Left ventricle myocardium superior (tissue), 1 donor: ENCODE measurements at places on chromosomes 11 and 22. TPM values are rescaled to one million over a fixed set of nuclear protein-coding genes. Genes with fewer than 3 reads are reported as not detected.

The OR52I2 gene
- not detected for total RNA-seq

The QSER1 gene
- total RNA-seq, result 16.5 TPM

The MS4A8 gene
- not detected for total RNA-seq

The SUSD2 gene
- 3.3 TPM for total RNA-seq

The TPBGL gene
- total RNA-seq, result not detected

The OR5B3 gene
- total RNA-seq, result not detected

The RASSF10 gene
- total RNA-seq, result 0.42 TPM

The ANKK1 gene
- 0.10 TPM for total RNA-seq

The LAYN gene
- total RNA-seq, result 3.8 TPM

The SLC29A2 gene
- total RNA-seq, result 22.6 TPM

The PANX3 gene
- not detected for total RNA-seq

GRCh38 chr11:86138958-86139357 lies 70.1 kb upstream of the PICALM start:
- DNase-seq, result no peak

DNA sequence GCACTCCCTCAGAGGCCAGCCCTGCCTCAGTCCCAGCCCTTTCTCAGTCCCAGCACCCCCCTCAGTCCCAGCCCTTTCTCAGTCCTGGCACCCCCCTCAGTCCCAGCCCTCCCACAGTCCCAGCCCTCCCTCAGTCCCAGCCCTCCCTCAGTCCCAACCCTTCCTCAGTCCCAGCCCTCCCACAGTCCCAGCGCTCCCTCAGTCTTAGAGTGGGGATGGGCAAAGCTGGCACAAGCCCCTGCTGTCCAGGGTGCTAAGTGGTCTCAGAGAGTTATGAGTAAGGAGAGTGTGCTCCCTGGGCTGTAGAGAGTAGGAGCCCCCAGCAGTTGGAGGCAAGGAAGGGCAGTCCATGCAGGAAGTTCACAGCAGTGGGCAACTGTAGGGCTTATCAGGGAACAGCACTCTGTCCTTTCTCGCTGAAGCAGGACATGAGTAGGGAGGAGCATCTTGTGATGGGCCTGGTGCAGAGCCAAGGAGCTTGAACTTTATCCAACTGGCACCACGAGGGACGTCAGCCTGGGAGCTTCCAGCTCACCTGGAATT lies 51.4 kb upstream of the CRYBB3 start:
- DNase-seq, result no peak

DNA sequence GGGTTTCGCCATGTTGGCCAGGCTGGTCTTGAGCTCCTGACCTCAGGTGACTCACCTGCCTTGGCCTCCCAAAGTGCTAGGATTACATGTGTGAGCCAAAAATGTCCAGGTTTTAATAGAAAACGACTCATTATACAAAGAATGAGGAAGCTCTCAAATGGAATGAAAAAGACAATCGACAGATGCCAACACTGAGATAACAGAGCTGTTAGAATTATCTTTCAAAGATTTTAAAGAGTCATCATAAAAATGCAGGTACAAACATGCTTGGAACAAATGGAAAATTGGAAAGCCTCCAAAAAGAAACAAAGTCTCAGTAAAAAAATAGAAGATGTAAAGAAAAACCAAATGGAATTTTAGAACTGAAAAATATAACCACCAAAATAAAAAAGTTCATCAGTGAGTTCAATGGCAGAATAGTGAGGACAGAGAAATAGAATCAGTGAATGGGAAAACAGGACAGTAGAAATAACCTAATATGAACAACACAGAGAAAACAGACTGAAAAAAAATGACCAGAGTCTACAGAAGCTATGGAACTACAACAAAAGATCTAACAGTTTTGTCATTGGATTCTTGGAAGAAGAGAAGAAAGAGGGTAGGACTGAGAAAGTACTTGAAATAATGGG lies 10.9 kb downstream of the GAB2 start:
- no peak for DNase-seq

DNA sequence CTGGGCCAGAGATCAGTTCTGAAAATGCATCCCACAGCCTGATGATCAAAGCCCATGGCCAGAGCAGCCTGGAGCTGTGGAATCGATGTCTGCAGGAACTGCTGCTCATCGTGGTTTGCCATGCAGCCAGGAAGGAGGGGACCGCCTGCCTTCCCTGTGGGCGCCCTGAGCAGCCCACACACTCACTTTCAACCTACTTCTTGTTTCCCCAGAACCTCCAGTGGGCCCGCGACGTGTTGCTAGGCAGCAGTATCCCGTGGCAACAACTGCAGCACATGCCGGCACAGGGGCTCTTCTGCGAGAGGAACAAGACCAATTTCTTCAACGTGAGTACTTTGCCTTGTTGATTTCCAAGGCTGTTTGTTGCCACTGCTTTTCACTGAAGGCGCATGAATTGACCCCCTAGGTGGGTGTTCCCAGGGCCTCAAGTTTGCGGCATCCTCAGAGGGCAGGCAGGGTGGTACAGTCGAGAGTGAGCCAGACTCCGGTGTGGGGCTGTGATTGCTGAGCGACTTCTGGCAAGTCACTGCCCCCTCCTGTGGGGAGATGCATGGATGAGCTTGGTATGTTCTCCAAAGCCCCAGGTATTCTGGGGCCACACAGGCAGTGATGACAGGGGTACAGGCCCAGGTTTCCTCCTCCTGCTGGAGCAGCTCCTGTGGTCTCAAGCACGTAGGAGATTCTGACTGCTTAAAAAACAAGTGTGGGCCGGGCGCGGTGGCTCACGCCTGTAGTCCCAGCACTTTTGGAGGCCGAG lies 47.0 kb upstream of the SUSD2 start:
- DNase-seq, result peak; percentile 66

- peak; percentile 10 for DNase-seq
Measured at GRCh38 chr22:48890693-48891554, 936.7 kb downstream of the BRD1 start.

DNA sequence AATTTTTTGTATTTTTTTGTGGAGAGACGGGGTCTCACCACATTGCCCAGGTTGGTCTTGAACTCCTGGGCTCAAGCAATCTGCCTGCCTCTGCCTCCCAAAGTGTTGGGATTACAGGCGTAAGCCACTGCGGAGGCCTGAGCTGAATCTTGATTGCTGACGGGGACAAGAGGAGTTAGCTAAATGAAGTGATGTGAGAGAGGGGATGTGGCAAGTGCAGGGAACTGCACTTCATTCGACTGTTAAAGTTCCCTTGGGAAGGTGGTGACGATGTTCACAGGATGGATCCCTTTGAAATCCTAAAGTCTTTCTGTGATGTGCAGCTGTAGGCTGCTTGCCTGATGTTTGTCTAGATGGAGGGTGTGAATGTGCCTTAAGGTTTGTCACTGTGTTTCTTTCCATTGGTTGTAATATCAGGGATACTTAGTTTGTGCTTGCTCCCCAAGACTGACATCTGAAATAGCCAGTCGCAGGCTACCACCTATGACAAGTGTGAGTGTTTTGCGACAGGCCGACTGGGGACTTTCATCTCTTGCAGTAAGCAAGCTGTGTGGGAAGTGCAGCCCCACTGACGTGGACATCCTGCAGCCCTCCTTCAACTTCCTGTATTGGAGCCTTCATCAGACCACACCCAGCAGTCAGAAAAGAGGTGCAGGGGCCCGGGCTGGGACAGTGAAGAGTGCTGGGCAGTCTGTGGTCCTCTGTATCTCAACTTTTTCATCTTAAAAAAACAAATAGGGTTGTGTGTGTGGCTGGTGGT lies 19.6 kb upstream of the CCDC134 start:
- peak; percentile 57 for DNase-seq

- no peak for DNase-seq
Measured at GRCh38 chr11:77503006-77503405, 29.1 kb upstream of the PAK1 start.

- DNase-seq, result no peak
Measured at GRCh38 chr11:28690746-28691145, 582.6 kb downstream of the METTL15 start.

DNA sequence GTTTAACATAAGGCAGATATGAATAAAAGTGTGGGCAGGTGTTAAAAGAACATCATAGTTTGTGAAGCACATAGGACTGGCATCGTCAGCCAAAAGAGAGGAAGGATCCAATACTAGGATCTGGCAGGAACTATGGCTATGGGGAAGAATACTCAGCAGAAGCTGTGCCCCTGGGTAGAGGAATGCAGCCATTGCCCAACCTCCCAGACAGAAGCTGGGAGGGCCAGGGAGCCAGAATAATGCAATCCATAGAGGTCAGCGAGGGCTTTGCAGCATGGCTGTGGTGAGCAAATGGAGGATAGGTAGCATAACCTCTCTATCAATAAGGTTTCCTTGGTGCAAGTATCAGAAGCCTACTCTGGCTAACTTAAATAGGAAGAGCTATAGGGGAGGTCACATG lies 11.7 kb upstream of the CSTF3 start:
- no peak for DNase-seq

- DNase-seq, result no peak
Measured at GRCh38 chr22:46376111-46376510, 40.6 kb downstream of the TRMU start.

- DNase-seq, result no peak
Measured at GRCh38 chr11:127098684-127099083, 98.1 kb upstream of the KIRREL3 start.

- peak; percentile 31 for DNase-seq
Measured at GRCh38 chr11:15716550-15716949, 601.8 kb downstream of the INSC start.

GRCh38 chr11:1618231-1618630 lies 3.7 kb downstream of the KRTAP5-4 start:
- DNase-seq, result no peak

DNA sequence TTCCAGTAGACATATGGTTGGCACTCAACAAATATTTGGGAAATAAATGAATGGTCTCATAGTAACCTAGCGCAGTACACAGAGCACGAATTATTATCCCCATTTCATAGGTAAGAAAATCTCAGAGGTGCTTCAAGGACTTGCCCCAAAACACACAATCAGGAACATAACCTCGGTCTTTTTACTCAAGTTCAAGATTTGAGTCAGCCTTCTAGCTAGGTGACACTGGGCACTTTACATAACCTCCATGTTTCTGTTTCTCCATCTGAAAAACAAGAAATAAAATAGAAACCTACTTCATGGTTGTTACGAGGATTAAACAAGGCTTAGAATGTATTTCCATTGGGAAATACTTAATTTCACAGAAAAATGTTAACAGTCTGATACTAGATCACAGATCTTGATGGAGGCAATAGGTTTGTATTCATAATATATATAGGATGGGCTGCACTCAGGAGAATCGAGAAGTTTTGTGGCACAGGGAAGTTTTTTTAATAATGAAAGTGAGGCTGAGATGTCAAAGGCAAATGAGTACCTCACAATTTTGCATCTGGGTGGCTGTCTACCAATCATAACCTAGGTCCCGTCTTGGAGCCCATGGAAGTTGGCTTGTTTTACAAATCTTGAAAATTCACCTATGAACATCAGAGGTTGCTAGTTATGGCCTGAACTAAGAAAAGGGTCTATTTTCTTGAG lies 147.4 kb upstream of the ZC3H12C start:
- no peak for DNase-seq

- DNase-seq, result peak; percentile 89
Measured at GRCh38 chr11:2419638-2420501, 19.3 kb downstream of the TSSC4 start.

DNA sequence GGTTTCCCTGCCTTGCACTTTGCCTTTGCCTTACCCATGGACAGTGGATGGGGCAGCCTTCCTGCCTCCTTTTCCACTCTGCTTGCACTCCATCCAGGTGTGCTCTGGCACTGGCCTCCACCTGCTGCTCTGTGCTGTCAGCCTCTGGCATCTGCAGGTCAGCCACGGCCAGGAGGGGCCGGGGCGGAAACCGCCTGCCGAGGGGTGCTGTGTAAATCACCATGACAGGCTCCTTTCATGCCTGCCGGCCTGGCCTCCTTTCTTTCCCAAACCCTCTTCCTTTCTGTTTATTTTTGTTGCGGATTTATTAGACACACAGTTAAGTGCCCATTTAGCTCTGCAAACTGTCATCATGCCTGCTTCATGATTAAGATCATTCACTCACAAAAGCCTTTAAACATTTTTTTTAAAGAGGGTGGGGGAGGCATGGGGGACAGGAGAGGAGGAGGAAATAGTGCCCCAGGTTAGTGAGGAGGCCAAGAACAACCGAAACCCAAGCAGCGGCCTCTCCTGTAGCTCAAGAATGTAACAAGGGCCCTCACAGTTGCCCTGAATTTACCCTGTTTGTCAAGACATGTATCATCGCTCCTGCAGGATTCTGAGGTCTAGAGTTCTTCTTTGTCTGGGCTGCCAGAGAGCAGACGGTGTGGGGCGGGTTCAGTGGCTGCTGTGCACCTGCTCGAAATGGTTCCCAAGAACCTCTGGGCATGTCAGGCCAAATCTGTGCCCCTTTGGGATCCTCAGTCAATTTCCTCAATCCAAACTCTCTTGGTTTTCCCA lies 83.3 kb downstream of the BARX2 start:
- no peak for DNase-seq

GRCh38 chr11:8617063-8617462 lies 23.0 kb upstream of the STK33 start:
- DNase-seq, result no peak

GRCh38 chr11:81104051-81104450 lies 1629.6 kb downstream of the FAM181B start:
- DNase-seq, result no peak

- peak; percentile 45 for DNase-seq
Measured at GRCh38 chr11:71206186-71206585, 46.2 kb downstream of the SHANK2 start.

DNA sequence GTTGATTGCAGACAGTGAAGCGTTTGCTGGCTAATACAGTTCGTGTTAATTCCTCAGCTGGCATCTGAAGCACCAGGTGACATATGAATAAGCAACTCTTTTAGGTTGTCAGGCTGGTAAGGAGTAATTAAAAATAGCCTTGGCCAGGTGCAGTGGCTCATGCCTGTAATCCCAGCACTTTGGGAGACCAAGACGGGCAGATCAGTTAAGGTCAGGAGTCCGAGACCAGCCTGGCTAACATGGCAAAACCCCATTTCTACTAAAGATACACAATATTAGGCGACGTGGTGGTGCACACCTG lies 74.9 kb downstream of the CECR2 start:
- DNase-seq, result no peak

GRCh38 chr11:75376175-75376574 lies 23.1 kb upstream of the RPS3 start:
- DNase-seq, result no peak

- DNase-seq, result peak; percentile 66
Measured at GRCh38 chr11:66068923-66069714, 953 bp upstream of the PACS1 start.

DNA sequence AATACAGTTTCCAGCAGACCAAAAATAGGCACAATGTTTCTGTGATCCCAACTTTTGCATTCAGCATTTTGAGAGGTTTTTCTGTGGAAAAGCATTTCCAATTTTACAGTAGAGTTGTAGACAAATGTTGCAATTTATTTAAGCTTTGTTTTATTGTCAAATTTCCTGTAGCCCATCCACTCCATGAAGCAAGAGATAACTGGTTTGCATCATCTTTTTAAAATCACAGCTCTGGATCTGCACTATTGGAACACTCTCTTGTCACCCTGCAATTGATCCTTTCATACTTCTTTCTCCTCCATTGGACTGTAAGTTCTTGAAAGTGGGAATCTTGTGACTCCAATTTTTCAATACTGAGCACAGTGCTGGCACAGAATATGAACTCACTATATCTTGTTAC lies 86.0 kb downstream of the MAML2 start:
- DNase-seq, result no peak

- no peak for DNase-seq
Measured at GRCh38 chr11:79274636-79275331, 166.0 kb downstream of the TENM4 start.

GRCh38 chr11:95676308-95676707 lies 113.3 kb downstream of the FAM76B start:
- no peak for DNase-seq
